Heart right ventricle (tissue), 16 donors: ENCODE measurements at places on chromosomes 16 and 17. TPM values are rescaled to one million over a fixed set of nuclear protein-coding genes. Genes with fewer than 3 reads are reported as not detected.

The SOX15 gene
- total RNA-seq = 0.74 TPM

DNA sequence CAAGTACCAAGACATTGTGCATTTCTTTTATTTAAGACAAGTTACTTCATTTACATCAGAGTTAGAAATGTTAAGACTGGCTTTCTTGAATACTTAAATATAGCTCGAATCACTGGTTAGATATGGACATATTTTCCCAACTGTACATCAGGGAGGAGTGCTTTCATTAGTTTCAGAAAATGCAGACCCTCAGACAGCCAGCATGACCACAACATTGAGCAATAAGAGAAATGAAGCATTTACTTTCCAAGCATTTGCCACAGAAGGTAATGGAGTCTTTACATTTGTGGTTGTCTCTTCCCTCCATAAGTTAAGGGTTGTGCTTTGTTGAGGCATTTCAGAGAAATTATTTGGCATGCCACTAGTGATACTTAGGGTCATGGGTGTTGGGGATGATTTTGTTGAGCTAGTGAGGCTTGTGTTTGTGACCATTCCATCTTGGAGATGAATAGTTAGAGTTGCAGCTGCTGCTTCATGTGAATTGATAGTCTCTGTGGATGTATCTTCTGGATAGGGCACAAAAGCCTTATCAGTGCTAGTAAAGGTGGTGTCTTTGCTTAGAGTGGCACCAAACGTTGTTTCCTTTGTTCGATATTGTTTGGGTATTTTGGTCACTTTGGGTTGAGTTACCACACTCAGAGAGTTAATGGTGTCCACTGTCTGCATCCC lies 2.1 kb downstream of the OMG start:
- DNase-seq = no peak

The LYRM9 gene
- 9.1 TPM for total RNA-seq

DNA sequence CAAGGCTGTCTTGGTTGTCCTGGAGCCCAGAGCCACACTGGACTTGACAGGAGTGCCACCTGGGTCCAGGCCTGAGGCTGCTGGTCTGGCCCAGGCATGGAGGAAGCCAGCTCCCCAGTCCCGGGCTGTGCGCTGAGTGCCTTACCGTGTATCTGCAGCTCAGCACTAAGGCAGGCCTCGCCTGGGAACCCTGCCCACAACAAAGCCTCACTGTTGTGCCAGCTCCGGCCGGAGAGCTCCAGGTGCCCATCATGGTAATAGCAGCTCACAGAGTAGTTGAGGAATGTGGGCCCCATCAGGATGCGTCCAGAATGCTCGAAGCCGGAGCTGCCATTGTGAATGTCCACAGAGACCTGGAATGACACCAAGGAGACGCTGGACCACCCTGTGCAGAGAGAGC lies 72.2 kb downstream of the RMI2 start:
- peak; percentile 64 for DNase-seq

- DNase-seq = no peak
Measured at GRCh38 chr17:80151333-80151732, 4.4 kb upstream of the EIF4A3 start.

The C16orf92 gene
- total RNA-seq = not detected

- DNase-seq = no peak
Measured at GRCh38 chr17:46836500-46836899, 14.9 kb upstream of the WNT9B start.
